Stimulated activated CD4-positive, alpha-beta T cell treated with anti-CD3 and anti-CD28 coated beads, TNF-alpha, amount 100 ng/mL, for 1 hour (primary cell): ENCODE measurements at places on chromosomes 16 and 17.

- DNase-seq = no peak
Measured at GRCh38 chr16:60484901-60485300, 1551.3 kb downstream of the CDH8 start.

- no peak for DNase-seq
Measured at GRCh38 chr17:280216-280615, 72.4 kb downstream of the RPH3AL start.

GRCh38 chr16:26909623-26910022 is 157.1 kb upstream of the C16orf82 start:
- DNase-seq = no peak

GRCh38 chr16:49168126-49168525 is 113.5 kb downstream of the CBLN1 start:
- no peak for DNase-seq

GRCh38 chr17:61394630-61395408 is 4.8 kb upstream of the TBX2 start:
- no peak for DNase-seq

DNA sequence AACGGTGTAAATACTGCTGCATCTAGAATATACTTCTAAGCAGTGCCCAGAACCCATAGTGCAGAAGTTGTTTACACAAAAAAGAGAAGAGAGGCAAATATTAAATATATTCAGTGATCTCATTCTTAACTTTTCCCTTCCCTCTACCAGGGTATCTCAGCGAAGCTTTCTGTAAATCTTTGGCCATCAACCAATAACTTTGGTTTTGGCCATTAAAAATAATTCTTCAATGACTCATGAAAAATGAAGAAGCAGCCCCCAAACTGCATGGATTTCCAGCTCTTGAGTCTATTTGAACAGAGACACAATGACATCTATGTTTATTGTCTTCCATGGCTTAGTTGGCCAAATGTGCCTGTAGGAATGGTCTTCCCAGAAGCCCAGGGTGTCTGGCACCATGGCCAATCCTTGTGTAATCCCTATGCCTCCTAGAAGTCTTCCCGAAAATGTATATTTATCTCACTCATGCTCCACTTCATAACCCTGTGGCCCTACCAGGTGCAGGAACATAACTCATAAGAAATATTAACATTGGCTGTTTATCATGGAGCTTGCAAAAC is 646.6 kb downstream of the TOX3 start:
- no peak for DNase-seq

GRCh38 chr17:49252148-49252695 is 21.6 kb upstream of the PHOSPHO1 start:
- DNase-seq = no peak

DNA sequence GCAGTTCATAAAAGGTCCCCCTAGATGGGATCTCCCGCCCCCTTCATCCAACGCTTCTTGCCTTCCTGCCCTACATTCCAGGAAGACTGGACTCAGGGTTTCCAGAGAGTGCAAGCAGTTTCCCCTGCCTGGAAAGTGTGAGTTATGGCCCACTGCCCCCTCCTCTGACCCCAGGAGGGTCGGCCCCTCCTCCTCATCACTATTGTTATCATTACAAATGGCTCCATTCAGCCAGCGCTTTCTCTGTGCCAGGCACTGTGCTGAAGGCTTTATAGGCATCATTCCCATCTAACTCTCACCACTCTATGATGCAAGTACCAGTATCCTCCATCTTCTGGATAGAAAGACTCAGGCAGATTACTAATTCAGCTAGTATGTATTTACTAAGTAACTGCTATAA is 90.7 kb downstream of the USP31 start:
- DNase-seq = no peak

DNA sequence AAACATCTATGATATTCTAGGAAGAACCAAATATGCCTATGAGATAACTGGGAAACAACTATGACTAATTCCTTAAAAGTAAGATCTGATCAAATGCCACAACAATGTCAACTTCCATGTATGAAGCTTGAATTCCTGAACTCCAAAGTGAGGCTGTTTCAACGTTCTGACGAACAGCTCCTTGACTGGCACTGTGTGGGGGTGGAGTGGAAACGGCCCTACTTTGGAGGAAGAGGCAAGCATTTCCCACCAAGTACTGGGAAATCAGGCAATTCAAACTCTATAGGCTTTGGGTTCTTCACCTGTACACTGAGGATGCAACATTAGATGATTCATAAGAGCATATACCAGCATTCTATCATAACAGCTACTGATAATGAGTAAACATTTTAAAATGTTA is 187.2 kb downstream of the CDK5R1 start:
- no peak for DNase-seq

- peak; percentile 91 for DNase-seq
Measured at GRCh38 chr17:21042458-21043295, at the start of gene USP22. TSS of gene USP22 (minus strand) at chr17:21043011. CDS start at chr17:21042835, 176 bp downstream.

GRCh38 chr16:68917541-68917940 is 74.2 kb downstream of the TANGO6 start:
- DNase-seq = no peak

DNA sequence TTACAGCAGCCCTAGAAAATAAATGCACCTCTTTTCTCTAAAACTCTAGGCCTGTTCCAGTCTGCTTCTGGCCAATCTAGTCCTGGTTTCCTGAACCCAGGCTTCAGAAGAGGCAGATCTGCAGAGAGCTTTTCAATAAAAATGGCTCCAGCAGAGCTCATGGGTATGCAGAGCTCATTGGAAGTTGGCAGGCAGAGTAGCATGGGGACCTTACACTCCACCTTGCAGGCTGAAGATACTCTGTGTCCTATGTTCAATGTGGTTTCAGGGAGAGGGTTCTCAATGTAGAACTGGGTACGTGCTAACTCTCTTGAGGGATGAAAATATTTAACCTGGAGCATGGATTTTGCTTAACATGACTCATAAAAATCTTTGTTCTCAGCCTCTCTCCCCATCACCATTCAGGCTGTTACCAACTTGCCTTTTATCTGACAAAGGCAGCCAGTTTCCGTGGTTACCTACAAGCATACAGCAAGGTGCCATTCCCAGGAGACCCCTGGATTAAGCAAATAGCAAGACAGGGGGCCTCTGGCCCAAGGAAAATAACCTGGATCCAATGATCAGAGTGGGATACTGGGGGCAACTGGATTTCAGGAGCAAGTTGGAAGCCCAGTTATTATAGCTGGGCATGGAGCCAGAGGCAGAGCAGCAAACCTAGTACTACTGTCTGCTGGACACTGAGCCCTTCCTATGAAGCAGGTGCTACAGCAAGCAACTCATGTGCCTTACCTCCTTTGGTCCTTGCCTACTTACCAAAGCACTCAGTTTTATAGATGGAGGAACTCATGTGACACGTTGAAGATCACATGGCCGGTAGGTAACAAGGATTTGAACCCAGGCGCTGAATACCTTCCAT is 98.2 kb upstream of the DHX40 start:
- no peak for DNase-seq

DNA sequence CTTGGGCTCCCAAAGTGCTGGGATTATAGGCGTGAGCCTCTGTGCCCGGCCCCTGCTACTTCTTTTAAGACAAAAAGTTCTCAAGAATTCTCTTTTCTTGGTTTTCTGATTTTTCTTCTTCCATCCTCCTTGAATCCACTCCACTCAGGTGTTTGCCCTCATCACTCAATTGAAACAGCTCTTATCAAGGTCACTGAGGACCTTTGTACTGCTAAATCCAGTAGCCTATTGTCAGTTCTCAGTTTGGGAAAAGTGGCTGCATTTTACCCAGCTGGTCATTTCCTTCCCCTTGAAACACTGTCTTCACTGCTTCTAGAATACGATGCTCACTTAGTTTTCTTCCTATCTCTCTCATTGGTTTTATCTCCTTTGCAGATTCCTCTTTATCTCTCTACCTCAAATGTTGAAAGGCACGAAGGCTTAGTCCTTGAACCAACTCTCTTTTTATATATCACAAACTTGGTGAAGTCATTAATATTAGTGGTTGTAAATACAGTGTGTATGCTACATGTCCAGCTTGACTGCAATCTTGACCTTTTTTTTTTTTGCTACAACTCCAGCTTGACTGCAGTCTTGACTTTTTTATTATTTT is 29.8 kb downstream of the ZNRF1 start:
- DNase-seq = no peak

DNA sequence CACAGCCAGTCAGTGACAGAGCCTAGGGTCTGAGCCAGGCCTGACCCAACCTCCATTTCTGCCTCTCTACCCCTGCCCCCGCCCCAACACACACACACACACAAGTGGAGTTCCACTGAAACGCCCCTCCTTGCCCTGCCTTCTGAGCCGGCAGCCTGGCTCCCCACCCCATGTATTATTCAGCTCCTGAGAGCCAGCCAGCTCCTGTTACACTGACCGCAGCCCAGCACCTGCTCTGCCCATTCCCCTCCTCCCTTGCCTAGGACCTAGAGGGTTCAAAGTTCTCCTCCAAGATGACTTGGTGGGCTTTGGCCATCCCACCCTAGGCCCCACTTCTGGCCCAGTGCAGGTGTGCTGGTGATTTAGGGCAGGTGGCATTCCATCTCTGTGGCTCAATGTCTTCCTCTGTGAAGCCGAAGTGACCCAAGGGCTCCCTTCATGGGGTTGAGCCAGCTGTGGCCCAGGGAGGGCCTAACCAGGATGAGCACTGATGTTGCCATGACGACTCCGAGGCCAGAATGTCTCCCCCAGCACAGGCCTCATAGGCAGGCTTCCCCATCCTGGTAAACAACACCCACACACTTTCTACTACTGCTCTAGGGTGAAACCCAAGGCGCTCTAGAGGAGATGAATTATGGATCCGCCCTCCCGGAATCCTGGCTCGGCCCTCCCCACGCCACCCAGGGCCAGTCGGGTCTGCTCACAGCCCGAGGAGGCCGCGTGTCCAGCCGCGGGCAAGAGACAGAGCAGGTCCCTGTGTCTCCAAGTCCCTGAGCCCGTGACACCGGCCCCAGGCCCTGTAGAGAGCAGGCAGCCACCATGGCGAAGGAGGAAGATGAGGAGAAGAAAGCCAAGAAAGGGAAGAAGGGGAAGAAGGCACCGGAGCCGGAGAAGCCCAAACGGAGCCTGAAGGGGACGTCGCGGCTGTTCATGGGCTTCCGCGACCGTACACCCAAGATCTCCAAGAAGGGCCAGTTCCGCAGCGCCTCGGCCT is 9.7 kb downstream of the MYO15A start:
- DNase-seq = no peak

GRCh38 chr16:5928476-5929065 is 831.0 kb upstream of the EEF2KMT start:
- DNase-seq = no peak

DNA sequence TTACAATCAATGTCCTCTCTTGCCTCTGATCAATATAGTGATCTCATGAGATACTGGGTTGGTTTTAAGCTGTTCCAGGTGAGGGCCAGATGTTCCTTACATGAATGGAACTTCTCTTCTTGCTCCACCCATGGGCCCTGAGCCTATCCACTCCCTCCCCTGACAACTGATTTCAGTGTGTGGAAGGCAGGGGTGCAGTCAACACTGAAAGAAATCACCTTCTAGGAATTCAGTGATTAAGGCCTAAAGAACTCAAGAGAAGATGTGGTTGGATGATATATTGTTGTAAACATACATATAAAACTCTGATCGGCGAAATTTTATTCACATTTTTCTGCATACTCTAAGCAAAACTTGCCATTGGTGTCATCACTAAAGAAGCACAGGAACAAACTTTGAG is 6.7 kb upstream of the GOSR2 start:
- DNase-seq = no peak

GRCh38 chr17:64580384-64581315 is 73.9 kb downstream of the CEP95 start:
- DNase-seq = no peak

DNA sequence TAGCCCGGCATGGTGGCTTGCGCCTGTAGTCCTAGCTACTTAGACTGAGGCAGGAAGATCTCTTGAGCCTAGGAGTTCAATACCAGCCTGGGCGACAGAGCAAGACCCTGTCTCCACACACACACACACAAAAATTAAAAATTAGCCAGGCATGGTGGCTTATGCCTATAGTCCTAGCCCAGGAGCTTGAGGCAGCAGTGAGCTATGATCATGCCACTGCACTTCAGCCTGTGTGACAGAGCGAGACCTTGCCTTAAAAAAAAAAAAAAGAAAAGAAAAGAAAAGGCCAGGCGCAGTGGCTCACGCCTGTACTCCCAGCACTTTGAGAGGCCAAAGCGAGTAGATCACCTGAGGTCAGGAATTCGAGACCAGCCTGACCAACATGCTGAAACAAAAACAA is 23.9 kb downstream of the C17orf75 start:
- no peak for DNase-seq

DNA sequence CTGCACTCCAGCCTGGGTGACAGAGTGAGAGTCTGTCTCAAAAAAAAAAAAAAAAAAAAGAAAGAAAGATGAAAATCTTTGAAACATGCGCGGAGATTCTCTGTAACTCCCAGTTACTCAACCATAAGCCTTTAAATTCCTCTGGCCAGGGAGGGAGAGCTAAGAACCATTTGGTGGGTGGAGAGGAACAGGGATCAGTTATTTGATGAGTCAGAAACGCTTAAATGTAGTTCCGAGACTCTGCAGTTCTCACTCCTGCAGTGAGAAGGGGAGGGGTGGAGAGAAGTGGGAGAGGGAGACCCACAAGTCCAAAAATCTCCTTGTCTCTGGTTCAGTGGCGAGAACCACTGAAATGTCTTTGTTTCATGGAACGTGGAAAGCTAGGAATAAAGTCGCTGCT is 266.7 kb downstream of the SOX9 start:
- DNase-seq = no peak

DNA sequence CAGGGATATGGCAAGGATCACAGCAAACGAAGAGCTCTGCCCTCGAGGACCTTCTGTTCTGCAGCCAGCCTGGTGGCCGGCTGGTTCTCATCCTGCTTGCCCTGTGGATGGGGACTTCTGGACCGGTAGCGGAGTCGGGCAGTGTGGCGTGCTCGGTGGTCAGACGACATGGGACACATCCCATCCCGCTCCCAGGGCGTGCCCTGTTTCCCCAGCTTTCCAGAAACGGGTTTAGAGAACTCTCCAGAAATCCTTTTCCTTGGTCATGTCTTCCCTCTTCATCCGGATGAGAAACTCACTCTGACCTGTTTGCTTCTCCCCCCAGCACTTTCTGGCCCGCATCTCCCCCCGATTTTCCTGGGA is 115.8 kb downstream of the OR1D5 start:
- no peak for DNase-seq

DNA sequence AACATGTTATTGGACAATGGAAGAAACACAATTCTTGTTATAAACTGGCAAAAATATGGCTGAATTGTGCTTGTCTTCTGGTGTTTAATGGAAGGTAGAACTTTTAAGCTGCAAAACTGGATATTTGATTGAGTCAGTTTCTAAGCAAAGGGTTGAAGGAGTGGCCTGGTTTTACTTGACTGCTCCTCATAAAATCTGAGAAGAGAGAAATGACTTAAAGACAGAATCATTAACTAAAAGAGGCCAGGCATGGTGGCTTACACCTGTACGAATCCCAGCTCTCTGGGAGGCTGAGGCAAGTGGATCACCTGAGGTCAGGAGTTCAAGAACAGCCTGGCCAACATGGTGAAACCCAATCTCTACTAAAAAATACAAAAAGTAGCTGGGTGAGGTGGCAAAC is 770.7 kb downstream of the CDH11 start:
- DNase-seq = no peak

DNA sequence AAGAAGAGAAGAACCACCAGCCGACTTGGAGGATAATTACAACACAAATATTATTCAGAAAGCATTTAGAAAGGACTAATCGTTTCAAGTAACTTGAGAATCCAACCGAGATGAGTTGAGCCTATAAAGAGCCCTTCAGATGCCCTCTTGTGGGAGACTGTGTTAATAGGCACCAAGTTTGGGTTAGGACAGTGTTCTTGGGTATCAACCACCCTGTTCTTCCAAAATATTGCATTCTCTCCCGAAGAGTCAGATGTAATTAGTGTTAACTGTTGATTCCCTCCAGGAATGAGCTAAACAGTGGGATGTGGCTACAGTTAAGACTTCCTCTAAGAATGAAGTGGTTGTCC is 87.8 kb upstream of the NOL11 start:
- DNase-seq = no peak
